ENCODE measurements at places on chromosomes 3 and 15. TPM values are rescaled to one million over a fixed set of nuclear protein-coding genes. Genes with fewer than 3 reads are reported as not detected.
A peak's percentile ranks its signal among the peaks of the same experiment; 100 is the strongest.

- H3K27ac ChIP-seq = no peak overlapping the region
- no peaks in the 10 kb centered on the region for H3K36me3 ChIP-seq
- H3K4me1 ChIP-seq = no peaks in the 10 kb centered on the region
- H3K27me3 ChIP-seq = no peaks in the 10 kb centered on the region
- H3K4me3 ChIP-seq = no peak overlapping the region
- DNase-seq = no peak
Observed at GRCh38 chr3:48215019-48215418, 8.3 kb upstream of the CAMP start.

Gene CLEC3B
- total RNA-seq = not detected

DNA sequence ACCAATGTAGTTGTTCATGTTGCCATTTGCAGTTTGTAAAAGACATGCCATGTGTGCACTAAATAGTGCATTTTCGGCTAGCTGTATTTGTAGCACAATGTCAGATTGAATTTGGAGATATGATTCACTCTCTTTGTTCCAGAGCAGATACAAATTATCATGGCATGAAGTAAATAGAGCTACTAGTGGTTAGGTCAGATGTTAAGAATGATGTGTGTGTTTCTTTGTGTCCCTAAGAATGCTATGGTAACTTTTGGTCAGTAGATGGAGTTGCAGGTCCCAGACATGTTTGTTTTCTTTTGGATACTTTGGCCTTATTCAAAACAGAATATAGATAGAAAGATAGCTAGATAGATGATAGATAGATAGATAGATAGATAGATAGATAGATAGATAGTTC lies 595.8 kb downstream of the NLGN1 start:
- H3K4me1 ChIP-seq = no peaks in the 10 kb centered on the region
- DNase-seq = peak; percentile 45
- H3K36me3 ChIP-seq = no peaks in the 10 kb centered on the region
- no peak overlapping the region for H3K27ac ChIP-seq

- H3K27ac ChIP-seq = no peak overlapping the region
- no peaks in the 10 kb centered on the region for H3K27me3 ChIP-seq
- no peaks in the 10 kb centered on the region for H3K4me1 ChIP-seq
- no peak for DNase-seq
Observed at GRCh38 chr3:155790272-155790925, 15.7 kb downstream of the C3orf33 start.

Gene IQCH
- 2.1 TPM for total RNA-seq

Gene SLC28A1
- total RNA-seq = 1.1 TPM

Gene CGNL1
- total RNA-seq = 0.86 TPM

GRCh38 chr3:5278666-5279065 lies 91.2 kb downstream of the EDEM1 start:
- H3K36me3 ChIP-seq = 0 out of 2 replicates have a peak, but pooled peaks cover 2% of the 10 kb centered on the region
- H3K4me3 ChIP-seq = no peak overlapping the region
- DNase-seq = peak; percentile 64
- H3K27ac ChIP-seq = no peak overlapping the region
- no peaks in the 10 kb centered on the region for H3K4me1 ChIP-seq

GRCh38 chr3:25044762-25045710 lies 383.0 kb upstream of the RARB start:
- H3K4me1 ChIP-seq = no peaks in the 10 kb centered on the region
- no peak for DNase-seq
- no peak overlapping the region for H3K4me3 ChIP-seq
- H3K27ac ChIP-seq = no peak overlapping the region
- no peaks in the 10 kb centered on the region for H3K27me3 ChIP-seq
- no peaks in the 10 kb centered on the region for H3K36me3 ChIP-seq

DNA sequence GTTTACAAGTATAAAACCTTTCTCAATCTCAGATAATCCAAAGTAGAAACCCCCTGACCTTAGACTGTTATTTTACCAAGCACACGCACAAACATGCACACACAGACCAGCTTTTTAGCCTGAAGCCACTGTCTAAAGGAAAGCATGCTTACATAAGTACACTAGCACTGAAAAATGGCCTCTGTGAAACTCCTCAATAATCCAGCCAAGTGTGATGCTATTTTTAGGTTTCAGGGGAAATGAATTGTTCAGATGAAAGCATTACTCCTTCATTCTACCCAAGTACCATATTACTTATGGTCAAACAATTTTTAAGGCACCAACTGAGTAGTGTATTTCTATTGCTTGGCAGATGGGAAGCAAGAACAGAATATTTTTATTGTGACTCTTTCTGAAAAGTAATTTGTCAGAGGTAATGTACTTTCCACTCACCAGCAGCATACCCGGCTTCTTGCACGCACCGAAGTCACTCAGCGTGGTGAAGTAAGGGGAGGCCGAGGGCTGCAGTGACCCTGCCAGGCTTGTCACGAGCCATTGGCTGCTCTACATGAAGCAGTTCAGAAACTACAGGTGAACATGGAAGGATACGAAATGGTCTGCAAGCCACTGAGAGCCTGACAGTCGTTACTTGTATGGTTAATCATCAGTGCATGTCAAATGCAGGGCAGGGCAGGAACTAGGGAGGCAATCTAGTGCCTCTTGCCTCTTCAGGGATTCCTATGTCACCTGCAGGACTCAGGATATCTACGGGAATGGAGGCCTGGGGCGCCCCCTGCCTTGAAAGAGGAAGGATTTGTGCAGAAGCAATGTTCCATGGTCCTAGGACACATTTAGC lies 106.7 kb downstream of the GABRB3 start:
- no peaks in the 10 kb centered on the region for H3K36me3 ChIP-seq
- H3K27ac ChIP-seq = no peak overlapping the region
- H3K4me1 ChIP-seq = no peaks in the 10 kb centered on the region
- no peak overlapping the region for H3K4me3 ChIP-seq
- 0 out of 2 replicates have a peak, but pooled peaks cover under 1% of the 10 kb centered on the region for H3K27me3 ChIP-seq
- DNase-seq = peak; percentile 19

- H3K4me3 ChIP-seq = peak overlapping the region; percentile 89
- H3K27me3 ChIP-seq = no peaks in the 10 kb centered on the region
- peaks cover 12% of the 10 kb centered on the region for H3K36me3 ChIP-seq
Observed at GRCh38 chr3:31980530-31981205, 394 bp downstream of the OSBPL10 start.

DNA sequence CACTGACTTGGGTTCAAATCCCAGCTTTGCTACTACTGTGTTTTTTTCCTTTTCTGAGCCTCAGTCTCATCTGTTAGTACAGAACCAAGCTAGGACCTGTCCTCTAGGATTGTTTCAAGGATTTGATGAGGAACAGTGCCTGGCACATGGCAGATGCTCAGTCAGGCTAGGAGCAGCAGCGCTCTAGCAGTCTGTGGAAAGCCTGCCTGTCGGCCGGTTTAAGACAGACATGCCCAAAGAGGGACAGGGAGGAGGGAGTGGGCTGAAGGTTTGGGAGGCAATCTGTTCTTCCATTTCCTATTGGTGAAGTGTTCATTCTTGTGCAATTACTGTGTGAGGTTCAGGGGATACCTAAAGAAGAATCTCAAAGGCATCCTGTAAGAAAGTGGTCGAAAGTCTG lies 35.1 kb upstream of the RGMA start:
- peaks cover 67% of the 10 kb centered on the region for H3K27me3 ChIP-seq
- no peak overlapping the region for H3K27ac ChIP-seq

DNA sequence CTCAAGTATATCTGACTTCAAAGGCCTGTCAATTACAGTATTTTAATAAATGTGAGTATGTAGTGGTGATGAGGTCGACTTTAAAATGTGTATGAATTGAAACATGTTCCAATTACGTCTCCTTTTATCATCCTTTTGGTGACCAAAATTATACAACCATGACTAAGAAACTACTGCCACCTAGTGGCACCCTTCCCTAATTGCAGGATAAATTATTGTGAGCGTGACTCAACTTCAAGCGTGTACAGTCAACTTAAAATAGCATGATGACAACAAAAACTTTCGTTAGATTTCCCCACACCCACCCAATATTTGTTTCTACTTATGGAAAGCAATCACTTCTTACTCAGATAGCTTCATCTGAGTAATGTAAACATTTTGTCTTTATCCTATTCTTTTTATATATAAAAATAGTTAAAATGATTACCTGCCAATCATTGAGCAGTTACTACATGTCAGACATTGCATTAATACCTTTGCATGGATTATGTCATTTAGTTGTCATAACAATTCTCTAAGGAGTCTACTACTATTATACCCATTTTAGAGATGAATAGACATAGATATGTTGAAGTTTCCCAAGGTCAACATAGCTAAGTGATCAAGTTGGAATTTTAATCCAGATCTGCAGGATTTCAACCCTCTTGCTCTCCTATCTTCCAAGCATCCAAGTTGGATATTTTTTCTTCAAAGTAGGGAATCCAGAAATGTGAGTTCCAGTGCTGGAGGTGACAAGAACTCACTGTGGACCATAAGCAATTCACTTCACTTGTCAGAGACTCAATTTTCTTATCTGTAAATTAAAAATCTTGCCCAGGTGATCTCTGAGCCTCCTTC lies 106.0 kb downstream of the MEX3B start:
- no peak overlapping the region for H3K27ac ChIP-seq
- H3K4me1 ChIP-seq = no peaks in the 10 kb centered on the region
- H3K27me3 ChIP-seq = peaks cover 5% of the 10 kb centered on the region
- DNase-seq = peak; percentile 84

Gene GOLGA6L25
- not detected for total RNA-seq

- H3K36me3 ChIP-seq = no peaks in the 10 kb centered on the region
- no peak for DNase-seq
Observed at GRCh38 chr15:35929740-35930444, 383.9 kb upstream of the DPH6 start.

DNA sequence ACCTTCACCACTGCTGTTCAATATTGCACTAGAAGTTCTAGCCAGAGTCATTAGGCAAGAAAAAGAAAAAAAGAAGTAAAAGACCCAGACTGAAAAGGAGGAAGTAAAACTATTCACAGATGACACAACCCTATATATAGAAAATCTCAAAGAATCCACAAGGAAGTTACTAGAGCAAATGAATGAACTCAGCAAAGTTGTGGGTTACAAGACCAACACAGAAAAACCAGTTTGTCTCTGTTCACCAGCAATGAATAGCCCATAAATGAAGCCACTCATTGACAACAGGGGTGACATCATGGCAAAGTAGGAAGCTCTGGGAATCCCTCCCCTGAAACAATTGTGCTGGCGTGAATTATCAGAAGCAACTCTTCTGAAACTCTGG lies 4.6 kb downstream of the CFAP100 start:
- H3K36me3 ChIP-seq = no peaks in the 10 kb centered on the region
- H3K27ac ChIP-seq = peak overlapping the region; percentile 74
- no peak overlapping the region for H3K4me3 ChIP-seq

- H3K4me1 ChIP-seq = no peaks in the 10 kb centered on the region
- H3K27me3 ChIP-seq = no peaks in the 10 kb centered on the region
- H3K36me3 ChIP-seq = no peaks in the 10 kb centered on the region
Observed at GRCh38 chr15:74768099-74768770, 13.6 kb upstream of the CSK start.

GRCh38 chr3:117798687-117799386 lies 1089.3 kb downstream of the TUSC7 start:
- H3K4me3 ChIP-seq = no peak overlapping the region
- no peak overlapping the region for H3K27ac ChIP-seq
- H3K4me1 ChIP-seq = no peaks in the 10 kb centered on the region
- H3K27me3 ChIP-seq = no peaks in the 10 kb centered on the region
- no peaks in the 10 kb centered on the region for H3K36me3 ChIP-seq
- DNase-seq = no peak

DNA sequence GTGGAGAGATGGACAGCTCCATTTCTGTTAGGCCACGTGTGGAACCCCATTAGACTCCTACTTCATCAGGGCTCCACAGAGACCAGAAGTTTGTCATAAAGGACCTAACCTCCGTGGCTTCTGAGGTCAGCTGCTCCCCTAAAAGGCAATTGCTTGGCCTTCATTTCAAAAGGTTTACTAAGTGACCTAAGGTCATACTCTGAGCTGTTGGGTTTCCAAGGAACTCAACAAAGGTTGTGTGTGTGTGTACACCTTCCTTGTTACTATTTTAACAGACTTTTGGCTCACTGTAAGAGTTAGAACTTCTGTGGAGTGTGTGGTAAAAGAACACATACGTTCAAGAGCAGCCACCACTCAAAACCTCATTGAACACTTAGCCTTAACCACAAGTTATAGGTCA lies 73.9 kb downstream of the SEC22A start:
- H3K4me3 ChIP-seq = no peak overlapping the region
- no peaks in the 10 kb centered on the region for H3K36me3 ChIP-seq
- no peak for DNase-seq
- no peak overlapping the region for H3K27ac ChIP-seq

Gene SPESP1
- total RNA-seq = not detected

- H3K27me3 ChIP-seq = no peaks in the 10 kb centered on the region
- peak; percentile 95 for DNase-seq
- H3K36me3 ChIP-seq = no peaks in the 10 kb centered on the region
- H3K27ac ChIP-seq = peak overlapping the region; percentile 99
- H3K4me1 ChIP-seq = peaks cover 38% of the 10 kb centered on the region
Observed at GRCh38 chr3:150469931-150470740, 62.0 kb downstream of the TSC22D2 start.

Gene COL7A1
- 10.6 TPM for total RNA-seq

- no peak for DNase-seq
- peaks cover 3% of the 10 kb centered on the region for H3K27me3 ChIP-seq
- no peaks in the 10 kb centered on the region for H3K4me1 ChIP-seq
- H3K27ac ChIP-seq = no peak overlapping the region
Observed at GRCh38 chr3:8984526-8984925, 21.3 kb upstream of the RAD18 start.

DNA sequence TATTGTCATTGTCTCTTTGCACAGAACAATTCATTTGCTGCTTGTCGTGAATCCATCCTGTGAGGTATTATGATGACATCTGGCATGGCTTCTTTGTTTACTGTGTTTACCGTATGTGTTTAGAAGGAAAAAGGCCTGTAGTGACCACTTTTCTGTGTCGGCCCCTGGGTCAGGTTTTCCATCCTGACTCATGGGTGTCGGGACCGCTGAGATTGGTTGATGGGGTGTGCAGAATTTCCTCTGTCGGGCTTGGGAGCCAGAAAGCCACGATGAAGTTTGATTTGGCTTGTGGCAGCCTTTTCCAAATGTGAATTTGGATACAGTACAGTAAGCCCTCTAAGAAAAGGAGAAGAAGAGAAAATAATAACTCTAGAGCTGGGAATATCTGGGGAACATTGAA lies 113.5 kb downstream of the FNDC3B start:
- peaks cover 72% of the 10 kb centered on the region for H3K4me1 ChIP-seq
- peak; percentile 59 for DNase-seq
- peak overlapping the region; percentile 36 for H3K4me3 ChIP-seq
- H3K27me3 ChIP-seq = no peaks in the 10 kb centered on the region
- peak overlapping the region; percentile 92 for H3K27ac ChIP-seq

DNA sequence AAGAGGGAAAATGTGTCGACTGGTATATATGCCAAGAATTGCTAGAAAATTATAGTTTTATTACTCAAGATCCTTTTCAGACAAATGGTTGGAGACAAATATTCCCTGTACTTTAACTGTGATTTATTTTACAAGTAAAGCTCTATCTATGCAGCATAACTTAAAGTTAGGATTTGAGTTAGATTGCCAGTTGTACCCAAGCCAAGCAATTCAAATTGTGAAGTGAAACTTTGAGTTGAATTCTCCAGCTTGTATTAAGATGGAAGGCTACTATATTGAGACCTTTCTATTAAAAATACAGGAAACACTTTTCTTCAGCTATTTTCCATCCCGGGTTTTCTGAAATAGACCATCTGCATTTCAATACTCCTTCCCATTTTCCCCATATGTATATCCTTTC lies 333.1 kb upstream of the RBMS3 start:
- H3K27ac ChIP-seq = no peak overlapping the region
- H3K27me3 ChIP-seq = no peaks in the 10 kb centered on the region
- H3K36me3 ChIP-seq = no peaks in the 10 kb centered on the region
- H3K4me1 ChIP-seq = peaks cover 18% of the 10 kb centered on the region

- DNase-seq = no peak
- H3K36me3 ChIP-seq = no peaks in the 10 kb centered on the region
- H3K4me3 ChIP-seq = no peak overlapping the region
- no peak overlapping the region for H3K27ac ChIP-seq
Observed at GRCh38 chr15:25536801-25537611, 98.2 kb upstream of the UBE3A start.

Data from PC-3 (cell line).